ENCODE measurements at places on chromosomes 2 and 18. TPM values are rescaled to one million over a fixed set of nuclear protein-coding genes. Genes with fewer than 3 reads are reported as not detected.
A peak's percentile ranks its signal among the peaks of the same experiment; 100 is the strongest.

GRCh38 chr2:172430027-172430426, 2.6 kb downstream of the ITGA6 start:
- no peaks in the 10 kb centered on the region for H3K36me3 ChIP-seq
- H3K27me3 ChIP-seq, result no peaks in the 10 kb centered on the region
- peaks cover 22% of the 10 kb centered on the region for H3K4me1 ChIP-seq
- peak overlapping the region; percentile 97 for H3K4me3 ChIP-seq

DNA sequence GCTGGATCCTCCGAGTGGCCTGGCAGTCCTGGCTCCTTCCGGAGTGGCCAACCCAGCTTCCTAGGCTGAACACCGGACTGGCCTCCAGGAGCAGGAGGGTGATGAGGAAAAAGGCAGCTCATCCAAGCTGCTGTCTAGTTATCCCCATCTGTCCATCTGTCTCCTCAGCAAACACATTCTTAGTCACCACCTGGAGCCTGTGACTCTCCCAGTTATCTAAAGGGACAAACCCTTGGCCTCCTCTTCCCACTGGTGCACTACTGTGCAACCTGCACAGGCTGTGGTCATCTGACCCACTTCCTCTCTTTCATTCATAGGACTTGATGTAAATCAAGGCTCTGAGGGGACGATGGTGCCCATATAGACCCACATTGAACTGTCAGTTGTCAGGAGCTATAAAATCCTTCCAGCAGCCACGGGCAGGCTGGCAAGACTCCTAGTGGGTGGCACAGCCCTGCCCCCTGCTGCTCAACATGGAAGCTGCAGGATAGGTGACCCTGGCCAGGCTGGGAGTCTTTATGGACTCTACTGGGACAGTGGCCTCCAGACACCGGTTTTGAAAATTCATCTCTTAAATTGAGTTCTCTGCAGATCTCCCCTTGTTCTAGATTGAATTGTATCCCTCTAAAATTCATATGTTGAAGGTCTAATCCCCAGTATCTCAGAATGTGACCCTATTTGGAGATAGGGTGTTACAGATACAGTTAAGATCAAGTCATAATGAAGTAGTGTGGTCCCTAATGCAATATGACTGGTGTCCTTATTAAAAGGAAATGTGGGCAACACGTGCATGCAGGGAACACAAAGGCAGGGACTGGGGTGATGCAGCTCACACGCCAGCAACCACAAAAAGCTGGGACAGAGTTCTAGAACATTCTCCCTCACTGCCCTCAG, 29.3 kb upstream of the DUSP2 start:
- DNase-seq, result peak; percentile 85
- H3K36me3 ChIP-seq, result no peaks in the 10 kb centered on the region
- peaks cover 8% of the 10 kb centered on the region for H3K4me1 ChIP-seq
- peak overlapping the region; percentile 77 for H3K27ac ChIP-seq

COLEC11 gene
- 1.9 TPM for total RNA-seq

GRCh38 chr2:148720501-148721001, 76.0 kb downstream of the EPC2 start:
- peak overlapping the region; percentile 22 for H3K27ac ChIP-seq
- peaks cover 91% of the 10 kb centered on the region for H3K4me1 ChIP-seq
- peak overlapping the region; percentile 26 for H3K4me3 ChIP-seq
- DNase-seq, result no peak
- H3K27me3 ChIP-seq, result no peaks in the 10 kb centered on the region

- H3K4me1 ChIP-seq, result peaks cover 60% of the 10 kb centered on the region
- H3K27ac ChIP-seq, result no peak overlapping the region
- peak overlapping the region; percentile 27 for H3K4me3 ChIP-seq
- H3K36me3 ChIP-seq, result no peaks in the 10 kb centered on the region
Observed at GRCh38 chr18:45684341-45685115, 39.5 kb upstream of the SLC14A1 start.

- H3K27me3 ChIP-seq, result no peaks in the 10 kb centered on the region
- H3K4me1 ChIP-seq, result peaks cover 14% of the 10 kb centered on the region
- peak; percentile 28 for DNase-seq
- H3K4me3 ChIP-seq, result peak within 1 kb of the TSS; percentile 91
- no peaks in the 10 kb centered on the region for H3K36me3 ChIP-seq
Observed at GRCh38 chr2:190343536-190344275, at the start of gene INPP1. Gene INPP1 (plus strand): TSS chr2:190343589. CDS start chr2:190360103, 16,514 bp downstream.

MARCO gene
- not detected for total RNA-seq

PAX8 gene
- 1.6 TPM for total RNA-seq

DNA sequence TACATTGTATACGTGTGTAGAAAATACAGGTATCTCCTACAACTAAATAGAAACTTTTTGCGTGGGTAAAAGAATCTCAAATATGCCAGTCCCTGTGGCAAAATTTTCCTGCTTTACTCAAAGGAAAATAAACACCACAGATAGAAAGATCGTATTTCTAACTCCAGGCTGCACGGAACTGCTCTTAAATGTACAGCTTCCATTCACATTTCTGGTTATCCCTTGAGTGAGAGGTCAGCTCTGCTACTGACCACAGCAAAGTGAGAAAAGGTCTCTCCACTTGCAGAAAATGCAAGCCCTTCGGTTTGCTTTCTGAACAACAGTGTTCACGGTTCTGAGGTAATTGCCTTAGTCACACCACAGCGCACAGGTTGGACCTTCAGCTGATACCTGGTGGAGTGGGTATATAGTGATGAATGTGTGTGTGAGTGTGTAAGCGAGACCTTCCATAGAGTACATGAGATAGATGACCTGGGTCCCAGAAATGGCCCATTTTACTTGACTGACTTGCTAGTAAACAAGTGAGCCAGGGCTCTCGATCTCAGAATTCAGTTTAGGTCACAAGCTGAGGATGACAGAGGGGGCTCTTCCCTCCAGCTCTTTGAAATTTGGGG, 52.1 kb downstream of the ALPK2 start:
- no peaks in the 10 kb centered on the region for H3K36me3 ChIP-seq
- DNase-seq, result no peak
- H3K27ac ChIP-seq, result no peak overlapping the region
- no peak overlapping the region for H3K4me3 ChIP-seq

GDF7 gene
- total RNA-seq, result not detected

IL1R1 gene
- 0.29 TPM for total RNA-seq

DNA sequence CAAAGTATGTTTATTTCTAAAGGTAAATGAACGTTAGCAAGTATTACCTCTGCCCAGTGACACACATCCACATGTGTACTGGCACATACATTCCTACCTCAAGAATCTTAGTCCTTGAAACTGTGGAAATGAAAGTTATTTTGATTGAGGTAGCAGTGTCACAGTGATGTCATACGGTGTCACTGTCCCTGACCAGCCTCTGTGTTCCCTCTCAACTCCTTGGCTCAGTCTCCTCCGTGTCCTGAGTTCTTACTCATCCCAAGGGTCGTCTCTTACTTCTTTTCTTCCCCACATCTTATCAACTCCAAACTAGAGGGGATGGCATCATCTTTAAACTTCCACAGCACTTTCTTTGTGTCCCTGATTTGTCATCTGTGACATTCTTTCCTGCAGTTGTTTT, 3.3 kb downstream of the NCK2 start:
- peak; percentile 41 for DNase-seq
- H3K4me1 ChIP-seq, result peaks cover 50% of the 10 kb centered on the region
- no peaks in the 10 kb centered on the region for H3K27me3 ChIP-seq
- H3K27ac ChIP-seq, result peak overlapping the region; percentile 96

POTEI gene
- total RNA-seq, result not detected

DNA sequence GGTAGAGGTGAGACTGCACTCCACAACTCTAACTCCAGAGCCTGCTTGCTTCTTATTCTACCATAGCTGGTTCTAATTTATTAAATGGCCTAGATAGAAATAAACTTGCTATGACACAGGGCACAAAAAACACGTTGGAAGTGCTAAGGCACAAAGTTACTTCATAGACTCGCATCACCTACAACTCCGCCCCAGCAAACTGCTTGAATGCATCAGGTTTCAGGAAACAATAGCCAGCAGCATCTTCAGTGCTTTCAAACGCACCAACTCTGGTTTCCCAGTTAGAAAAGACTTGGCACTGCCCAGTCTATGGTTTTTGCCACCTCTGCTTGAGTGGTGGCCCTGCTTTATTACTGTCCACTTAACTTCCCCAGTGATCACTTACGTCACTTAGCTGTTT, 142.6 kb downstream of the RIF1 start:
- peaks cover 20% of the 10 kb centered on the region for H3K36me3 ChIP-seq
- H3K27me3 ChIP-seq, result no peaks in the 10 kb centered on the region
- DNase-seq, result no peak
- H3K4me3 ChIP-seq, result no peak overlapping the region
- no peak overlapping the region for H3K27ac ChIP-seq
- no peaks in the 10 kb centered on the region for H3K4me1 ChIP-seq

- H3K4me1 ChIP-seq, result no peaks in the 10 kb centered on the region
- H3K27ac ChIP-seq, result no peak overlapping the region
- no peak for DNase-seq
- no peaks in the 10 kb centered on the region for H3K36me3 ChIP-seq
- H3K4me3 ChIP-seq, result no peak overlapping the region
- no peaks in the 10 kb centered on the region for H3K27me3 ChIP-seq
Observed at GRCh38 chr2:222811828-222812227, 49.0 kb upstream of the ACSL3 start.

GRCh38 chr2:130869441-130870160, 32.9 kb downstream of the ARHGEF4 start:
- H3K4me3 ChIP-seq, result no peak overlapping the region
- H3K27ac ChIP-seq, result no peak overlapping the region
- H3K27me3 ChIP-seq, result peaks cover 23% of the 10 kb centered on the region
- H3K4me1 ChIP-seq, result peaks cover 2% of the 10 kb centered on the region
- DNase-seq, result no peak
- H3K36me3 ChIP-seq, result no peaks in the 10 kb centered on the region

IL36G gene
- not detected for total RNA-seq

DNA sequence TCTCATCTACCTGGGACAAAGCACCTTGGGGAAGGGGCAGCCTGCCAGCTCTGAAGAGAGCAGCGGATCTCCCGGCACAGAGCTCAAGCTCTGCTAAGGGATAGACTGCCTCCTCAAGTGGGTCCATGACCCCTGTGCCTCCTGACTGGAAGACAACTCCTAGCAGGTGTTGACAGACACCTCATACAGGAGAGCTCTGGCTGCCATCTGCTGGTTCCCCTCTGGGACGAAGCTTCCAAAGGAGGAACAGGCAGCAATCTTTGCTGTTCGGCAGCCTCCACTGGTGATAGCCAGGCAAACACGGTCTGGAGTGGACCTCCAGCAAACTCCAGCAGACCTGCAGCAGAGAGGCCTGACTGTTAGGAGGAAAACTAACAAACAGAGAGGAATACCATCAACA, 549.9 kb upstream of the LRATD1 start:
- H3K36me3 ChIP-seq, result no peaks in the 10 kb centered on the region
- H3K4me1 ChIP-seq, result no peaks in the 10 kb centered on the region
- H3K27me3 ChIP-seq, result no peaks in the 10 kb centered on the region
- H3K4me3 ChIP-seq, result no peak overlapping the region
- DNase-seq, result no peak

- no peak overlapping the region for H3K4me3 ChIP-seq
- H3K4me1 ChIP-seq, result no peaks in the 10 kb centered on the region
- H3K36me3 ChIP-seq, result no peaks in the 10 kb centered on the region
- DNase-seq, result no peak
- H3K27me3 ChIP-seq, result peaks cover 16% of the 10 kb centered on the region
Observed at GRCh38 chr2:215419113-215419512, 16.8 kb downstream of the FN1 start.

- DNase-seq, result no peak
- no peak overlapping the region for H3K4me3 ChIP-seq
- H3K27me3 ChIP-seq, result peaks cover 84% of the 10 kb centered on the region
- H3K36me3 ChIP-seq, result no peaks in the 10 kb centered on the region
Observed at GRCh38 chr2:29951576-29951975, 30.2 kb upstream of the ALK start.

POTEJ gene
- total RNA-seq, result not detected

- no peak for DNase-seq
- H3K27ac ChIP-seq, result no peak overlapping the region
- no peak overlapping the region for H3K4me3 ChIP-seq
- H3K27me3 ChIP-seq, result peaks cover 14% of the 10 kb centered on the region
- peaks cover 7% of the 10 kb centered on the region for H3K4me1 ChIP-seq
Observed at GRCh38 chr2:98020992-98021713, 25.4 kb upstream of the TMEM131 start.

All from naive thymus-derived CD8-positive, alpha-beta T cell (primary cell).